ENCODE measurements at places on chromosomes 5 and 9. TPM values are rescaled to one million over a fixed set of nuclear protein-coding genes. Genes with fewer than 3 reads are reported as not detected.

C9orf50 gene
- not detected for total RNA-seq

SPTLC1 gene
- 63.2 TPM for total RNA-seq

FANCG gene
- total RNA-seq: 107 TPM

FGD3 gene
- 42.9 TPM for total RNA-seq

SRP19 gene
- 63.0 TPM for total RNA-seq

LRSAM1 gene
- 26.6 TPM for total RNA-seq

KIF4B gene
- total RNA-seq: 0.07 TPM

RNF224 gene
- not detected for total RNA-seq

- no peaks in the 10 kb centered on the region for H3K27me3 ChIP-seq
- no peaks in the 10 kb centered on the region for H3K36me3 ChIP-seq
- H3K27ac ChIP-seq: no peak overlapping the region
- no peak for DNase-seq
Observed at GRCh38 chr5:114859438-114859735, 310.3 kb downstream of the TRIM36 start.

DNA sequence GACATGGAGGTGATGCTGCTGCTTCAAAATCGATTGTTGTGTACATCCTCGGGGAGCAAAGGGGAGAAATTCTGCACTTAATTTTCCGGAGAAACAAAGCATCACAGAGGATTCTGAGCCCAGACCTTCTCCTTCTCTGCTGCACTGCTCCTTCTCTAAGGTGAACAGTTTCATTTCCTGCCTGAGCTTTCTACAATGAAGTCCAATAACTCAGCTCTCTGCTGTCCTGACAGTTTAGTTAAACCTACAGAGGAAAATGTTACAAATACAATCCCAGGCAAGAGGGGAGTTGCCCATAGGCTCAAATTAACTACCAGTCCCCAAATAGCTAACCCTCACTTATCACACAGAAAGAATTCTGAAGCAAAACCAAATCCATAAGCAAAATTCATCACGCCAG is 206.3 kb downstream of the EFNA5 start:
- H3K27ac ChIP-seq: no peak overlapping the region
- H3K27me3 ChIP-seq: peaks cover 13% of the 10 kb centered on the region
- DNase-seq: no peak
- H3K4me1 ChIP-seq: peaks cover 9% of the 10 kb centered on the region
- no peak overlapping the region for H3K4me3 ChIP-seq
- H3K36me3 ChIP-seq: no peaks in the 10 kb centered on the region

GRCh38 chr5:60597572-60598320 is 102.2 kb downstream of the DEPDC1B start:
- peaks cover 35% of the 10 kb centered on the region for H3K36me3 ChIP-seq
- peaks cover 25% of the 10 kb centered on the region for H3K4me1 ChIP-seq
- peak; percentile 20 for DNase-seq
- no peak overlapping the region for H3K27ac ChIP-seq

- peak; percentile 28 for DNase-seq
- H3K4me1 ChIP-seq: peaks cover 69% of the 10 kb centered on the region
- H3K36me3 ChIP-seq: peaks cover 39% of the 10 kb centered on the region
- peak overlapping the region; percentile 79 for H3K27ac ChIP-seq
- H3K4me3 ChIP-seq: peak overlapping the region; percentile 7
Observed at GRCh38 chr5:10595672-10596309, 31.9 kb downstream of the ANKRD33B start.

- H3K4me3 ChIP-seq: peak overlapping the region; percentile 31
- no peaks in the 10 kb centered on the region for H3K27me3 ChIP-seq
- peaks cover 35% of the 10 kb centered on the region for H3K4me1 ChIP-seq
- peak overlapping the region; percentile 53 for H3K27ac ChIP-seq
Observed at GRCh38 chr5:71589903-71590302, 2.8 kb downstream of the MCCC2 start.

DNA sequence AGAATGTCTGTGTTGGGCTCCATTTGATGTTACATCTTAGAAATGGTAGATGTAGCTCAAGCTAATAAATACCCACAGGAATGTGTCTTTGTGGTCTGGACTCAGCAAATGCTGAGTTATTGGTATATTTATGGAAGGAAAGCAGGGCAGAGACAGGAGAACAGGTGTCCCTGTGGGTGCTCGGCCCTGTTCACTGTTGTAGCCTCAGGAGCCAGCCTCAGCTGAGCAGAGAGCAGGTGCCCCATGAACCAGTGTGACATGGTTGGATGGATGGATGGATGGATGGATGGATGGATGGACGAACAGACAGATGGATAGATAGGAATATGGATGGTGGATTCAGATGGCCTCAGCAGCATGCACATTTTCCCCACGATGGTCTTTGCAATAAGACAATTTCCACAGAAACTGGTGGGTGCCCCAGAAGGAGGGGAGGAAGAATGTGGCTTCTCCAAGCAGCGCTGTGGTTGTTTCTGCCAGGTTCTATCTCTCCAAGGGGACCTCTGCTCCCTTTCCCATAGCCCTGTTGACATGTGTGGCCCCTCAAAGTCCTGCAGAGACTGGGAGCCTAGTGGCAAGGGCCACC is 8.2 kb upstream of the IRF1 start:
- H3K4me3 ChIP-seq: no peak overlapping the region
- no peak for DNase-seq
- H3K27me3 ChIP-seq: no peaks in the 10 kb centered on the region
- H3K27ac ChIP-seq: peak overlapping the region; percentile 48

GRCh38 chr9:134913713-134914500 is 3.8 kb downstream of the FCN1 start:
- no peak overlapping the region for H3K4me3 ChIP-seq
- no peak for DNase-seq
- peaks cover 4% of the 10 kb centered on the region for H3K27me3 ChIP-seq
- H3K27ac ChIP-seq: no peak overlapping the region

DNA sequence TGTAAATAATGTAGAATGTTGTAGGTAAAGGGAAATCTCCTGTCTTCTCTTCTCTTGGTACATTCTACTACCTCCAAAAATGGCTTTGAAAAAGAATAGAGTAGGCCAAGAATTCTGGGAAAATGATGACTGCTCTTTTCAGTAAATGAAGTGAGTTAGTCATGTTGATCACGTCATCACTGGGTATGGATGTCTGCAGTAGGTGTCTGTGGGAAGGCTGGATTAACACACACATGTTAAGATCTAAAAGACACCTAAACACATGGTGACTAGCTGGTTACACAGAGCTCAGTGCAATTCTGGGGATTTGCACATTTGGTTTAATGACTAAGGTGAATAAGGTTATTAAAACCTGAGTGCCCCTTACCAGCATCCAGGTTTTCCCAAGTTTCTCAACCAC is 161.5 kb downstream of the CEP120 start:
- no peak overlapping the region for H3K27ac ChIP-seq
- H3K4me3 ChIP-seq: no peak overlapping the region
- H3K4me1 ChIP-seq: no peaks in the 10 kb centered on the region
- no peaks in the 10 kb centered on the region for H3K27me3 ChIP-seq
- DNase-seq: no peak

DNA sequence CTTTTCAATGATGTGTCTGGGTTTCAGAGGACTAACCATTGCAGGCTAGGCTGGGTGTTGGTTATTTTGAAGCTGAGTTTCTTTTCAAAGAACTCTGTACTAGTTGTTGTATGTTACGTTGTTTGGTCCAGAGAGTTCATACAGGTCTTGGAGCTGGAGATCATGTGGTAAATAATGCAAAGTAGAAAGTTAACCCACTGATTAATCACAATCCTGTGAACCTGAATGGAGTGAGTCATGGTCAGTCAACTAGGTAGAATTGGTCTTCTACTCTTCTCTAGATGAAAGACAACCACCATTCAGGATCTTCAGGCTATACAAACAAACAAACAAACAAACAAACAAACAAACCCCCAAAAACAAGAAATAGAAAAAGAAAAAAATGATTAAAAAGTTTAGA is 388.9 kb upstream of the ACTBL2 start:
- no peak overlapping the region for H3K4me3 ChIP-seq
- H3K36me3 ChIP-seq: no peaks in the 10 kb centered on the region
- DNase-seq: no peak

DNA sequence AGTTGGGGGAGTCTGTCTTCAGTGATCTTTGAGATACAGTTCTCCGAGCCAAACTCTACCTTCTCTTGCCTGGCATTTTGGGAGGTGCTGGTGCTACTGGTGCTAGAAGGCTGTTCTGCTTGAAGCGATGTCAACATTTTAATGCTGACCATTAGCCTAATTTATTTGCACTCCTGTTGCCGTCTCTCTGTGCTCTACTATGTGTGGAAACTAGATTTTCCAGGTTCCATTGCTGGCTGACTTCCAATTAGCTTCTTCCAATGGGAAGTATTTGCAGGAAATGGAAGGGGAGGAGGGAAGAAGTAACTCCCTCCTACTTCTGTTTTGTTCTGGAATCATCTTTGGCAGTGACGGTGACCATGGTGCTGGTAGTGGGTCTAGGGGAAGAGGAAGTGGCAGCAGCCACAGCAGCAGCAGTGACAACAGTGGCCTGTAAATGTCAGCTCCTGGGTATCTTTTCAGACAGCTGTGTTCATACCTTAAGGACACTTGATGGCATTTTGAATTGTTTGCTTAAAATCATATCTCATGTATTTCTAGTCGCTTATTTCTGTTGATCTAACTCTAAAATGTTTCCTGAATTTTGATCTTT is 7.9 kb downstream of the TXNDC8 start:
- H3K36me3 ChIP-seq: no peaks in the 10 kb centered on the region
- no peak overlapping the region for H3K27ac ChIP-seq
- no peaks in the 10 kb centered on the region for H3K27me3 ChIP-seq
- no peak overlapping the region for H3K4me3 ChIP-seq
- DNase-seq: no peak

DNA sequence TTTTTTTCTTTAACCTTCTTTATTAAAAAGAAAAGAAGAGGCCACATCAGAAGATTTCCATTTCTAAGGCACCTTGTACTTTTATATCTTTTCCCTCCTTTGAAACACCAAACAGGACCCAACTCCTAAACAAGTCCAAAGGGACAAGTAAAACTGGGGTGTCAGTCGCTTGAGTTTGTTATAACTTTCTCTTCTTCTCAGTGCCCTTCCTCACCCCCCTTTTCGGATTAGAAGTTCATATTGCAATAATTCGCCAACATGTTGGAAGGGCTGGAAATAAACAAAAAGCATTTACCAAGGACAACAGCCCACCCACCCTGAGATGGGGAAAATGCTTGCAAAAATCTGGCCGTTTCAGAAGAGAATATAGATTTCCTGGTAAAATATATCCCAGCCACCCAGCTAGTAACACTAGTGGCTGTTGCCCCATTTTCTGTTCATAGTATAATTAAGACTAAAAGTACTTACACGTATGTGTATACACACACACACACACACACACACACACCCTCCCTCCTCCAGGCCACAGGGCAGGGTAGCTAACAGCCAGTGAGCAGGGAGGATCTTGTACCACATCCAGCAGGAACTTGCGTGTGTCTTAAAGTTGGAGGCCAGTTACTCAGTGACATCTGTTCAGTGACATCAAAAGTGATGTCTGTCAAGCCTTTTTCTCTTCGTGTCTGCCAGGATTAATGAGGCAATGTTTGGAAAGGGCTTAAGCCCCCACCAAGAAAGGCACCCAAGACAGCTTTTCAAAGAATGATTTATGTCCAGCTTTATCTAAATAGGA is 149.1 kb upstream of the KLF4 start:
- peak overlapping the region; percentile 59 for H3K4me3 ChIP-seq
- H3K27me3 ChIP-seq: peaks cover 37% of the 10 kb centered on the region
- no peak for DNase-seq
- H3K4me1 ChIP-seq: peaks cover 6% of the 10 kb centered on the region

DNA sequence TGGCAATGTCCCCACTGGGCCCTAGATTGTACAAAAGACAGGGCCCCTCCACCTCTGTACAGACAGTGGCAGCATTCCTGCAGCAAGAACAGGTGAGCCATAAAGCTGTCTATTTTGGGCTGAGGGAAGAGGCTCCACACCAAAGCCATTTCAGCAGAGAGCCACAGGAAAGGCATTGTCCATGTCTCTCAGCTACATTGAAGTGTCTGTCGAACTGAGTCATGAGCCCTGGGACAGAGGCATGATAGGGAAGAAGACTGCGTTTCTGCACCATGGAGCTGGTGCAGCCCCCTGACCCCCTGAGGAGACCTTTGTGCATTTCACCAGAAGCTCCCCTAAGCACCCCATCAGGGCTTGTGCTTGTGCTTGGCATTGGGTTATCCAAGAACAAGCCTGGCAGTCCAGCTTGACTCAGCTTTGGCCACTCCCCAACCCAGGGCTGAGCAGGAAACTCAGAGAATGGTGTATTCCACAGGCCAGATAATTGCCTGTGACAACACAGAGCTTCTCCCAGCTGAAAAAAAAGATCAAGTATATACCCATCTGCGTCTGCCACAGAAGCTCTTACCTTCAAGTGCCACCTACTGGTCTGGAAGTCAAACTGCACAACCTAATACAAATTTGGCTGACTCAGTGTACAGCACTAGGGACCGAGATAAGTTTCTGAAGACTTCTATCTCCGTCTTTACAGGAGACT is 5.9 kb upstream of the FRMD3 start:
- H3K27me3 ChIP-seq: peaks cover 19% of the 10 kb centered on the region
- no peaks in the 10 kb centered on the region for H3K4me1 ChIP-seq
- H3K27ac ChIP-seq: no peak overlapping the region
- no peak overlapping the region for H3K4me3 ChIP-seq
- DNase-seq: no peak
- no peaks in the 10 kb centered on the region for H3K36me3 ChIP-seq

DNA sequence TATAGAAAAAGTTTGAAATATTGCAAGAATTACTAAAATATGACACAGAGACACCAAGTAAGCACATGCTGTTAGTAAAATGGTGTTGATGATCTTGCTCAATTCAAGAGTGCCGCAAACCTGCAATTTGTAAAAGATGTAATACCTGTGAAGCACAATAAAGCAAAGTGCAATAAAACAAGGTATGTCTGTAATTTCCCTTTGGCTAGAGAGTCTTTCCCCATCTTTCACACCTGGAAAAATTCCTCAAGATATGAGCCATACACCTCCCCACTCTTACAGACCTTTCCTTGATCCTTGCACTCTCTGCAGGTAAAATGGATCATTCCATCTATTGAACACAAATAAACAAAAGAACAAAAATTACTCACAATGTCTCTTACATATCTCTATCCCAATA is 597.8 kb downstream of the EFNA5 start:
- no peak for DNase-seq
- no peaks in the 10 kb centered on the region for H3K4me1 ChIP-seq
- no peak overlapping the region for H3K27ac ChIP-seq
- no peak overlapping the region for H3K4me3 ChIP-seq
- H3K36me3 ChIP-seq: no peaks in the 10 kb centered on the region

- peak overlapping the region; percentile 54 for H3K27ac ChIP-seq
- no peaks in the 10 kb centered on the region for H3K27me3 ChIP-seq
- H3K36me3 ChIP-seq: peaks cover 27% of the 10 kb centered on the region
- no peak for DNase-seq
- H3K4me3 ChIP-seq: peak overlapping the region; percentile 98
- peaks cover 31% of the 10 kb centered on the region for H3K4me1 ChIP-seq
Observed at GRCh38 chr9:133031496-133031911, 707 bp downstream of the GTF3C5 start.

Measured in activated T-helper 2 cell treated with anti-CD3 and anti-CD28 coated beads, Interferon-gamma antibody, Interleukin-2, Interleukin-4, amounts not matched to agents 10 μg/mL and 5 μg/mL and 100 μg/mL, durations not matched to agents 14 hours and 24 hours and 36 hours (primary cell).